ENCODE measurements at places on chromosomes 11 and 22.
A peak's percentile ranks its signal among the peaks of the same experiment; 100 is the strongest.

GRCh38 chr22:17307566-17307965 lies 61.7 kb upstream of the CECR2 start:
- no peak for DNase-seq

DNA sequence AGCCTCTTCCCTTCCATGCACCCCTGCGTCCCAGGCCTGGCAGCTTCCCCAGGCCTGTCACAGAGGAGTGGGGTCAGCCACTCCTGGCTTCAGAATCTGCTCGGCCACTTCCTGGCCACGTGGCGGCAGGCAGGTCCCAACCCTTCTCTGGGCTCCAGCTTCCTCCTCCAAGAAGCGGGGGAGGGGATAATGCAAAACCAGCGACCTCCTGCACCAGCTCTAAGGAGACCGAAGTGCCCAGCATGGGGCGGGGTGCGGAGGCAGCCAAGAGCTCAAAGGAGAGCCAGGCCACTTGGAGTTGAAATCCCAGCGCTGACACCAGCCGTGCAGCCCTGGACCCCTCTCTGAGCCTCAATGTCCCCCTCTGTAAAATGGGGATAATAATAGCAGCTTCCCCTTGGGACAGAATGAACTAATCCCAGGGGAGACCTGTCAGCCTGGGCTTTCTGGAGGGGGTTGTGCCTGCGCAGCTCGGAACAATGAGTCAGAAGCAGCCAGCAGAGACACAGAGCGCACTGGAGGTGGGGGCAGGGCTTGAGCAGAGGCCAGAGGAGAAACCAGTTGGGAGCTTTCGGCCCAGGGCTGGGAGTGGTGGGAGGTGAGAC lies 22.8 kb upstream of the PICK1 start:
- peak; percentile 89 for DNase-seq

GRCh38 chr22:45678961-45679912 lies 7.6 kb downstream of the ATXN10 start:
- no peak for DNase-seq

GRCh38 chr11:75063741-75064314 lies 32.8 kb downstream of the OR2AT4 start:
- DNase-seq, result no peak

GRCh38 chr22:19113429-19113828 lies 8.8 kb downstream of the DGCR2 start:
- DNase-seq, result no peak

- DNase-seq, result no peak
These were observed 35.1 kb downstream of the TP53I11 start for GRCh38 chr11:44915621-44916020.

DNA sequence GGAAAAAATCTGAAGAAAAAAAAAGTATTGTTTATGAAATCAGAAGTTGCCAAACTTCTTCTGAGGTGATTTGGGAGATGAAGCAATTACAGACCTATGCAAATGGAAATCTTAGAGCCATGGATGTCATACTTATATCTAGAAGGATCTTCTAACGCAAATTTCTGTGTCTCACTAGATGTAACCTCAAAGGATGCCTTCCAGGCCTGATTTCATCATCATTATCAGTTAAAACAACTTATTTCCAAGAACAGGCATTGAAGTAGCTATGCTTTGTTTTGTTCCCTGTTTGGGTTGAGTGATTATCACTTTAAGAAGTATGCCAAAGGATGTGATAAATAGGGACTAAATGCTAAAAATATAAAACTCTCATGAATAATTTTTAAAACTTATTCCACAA lies 43.9 kb upstream of the ANGPTL5 start:
- no peak for DNase-seq

DNA sequence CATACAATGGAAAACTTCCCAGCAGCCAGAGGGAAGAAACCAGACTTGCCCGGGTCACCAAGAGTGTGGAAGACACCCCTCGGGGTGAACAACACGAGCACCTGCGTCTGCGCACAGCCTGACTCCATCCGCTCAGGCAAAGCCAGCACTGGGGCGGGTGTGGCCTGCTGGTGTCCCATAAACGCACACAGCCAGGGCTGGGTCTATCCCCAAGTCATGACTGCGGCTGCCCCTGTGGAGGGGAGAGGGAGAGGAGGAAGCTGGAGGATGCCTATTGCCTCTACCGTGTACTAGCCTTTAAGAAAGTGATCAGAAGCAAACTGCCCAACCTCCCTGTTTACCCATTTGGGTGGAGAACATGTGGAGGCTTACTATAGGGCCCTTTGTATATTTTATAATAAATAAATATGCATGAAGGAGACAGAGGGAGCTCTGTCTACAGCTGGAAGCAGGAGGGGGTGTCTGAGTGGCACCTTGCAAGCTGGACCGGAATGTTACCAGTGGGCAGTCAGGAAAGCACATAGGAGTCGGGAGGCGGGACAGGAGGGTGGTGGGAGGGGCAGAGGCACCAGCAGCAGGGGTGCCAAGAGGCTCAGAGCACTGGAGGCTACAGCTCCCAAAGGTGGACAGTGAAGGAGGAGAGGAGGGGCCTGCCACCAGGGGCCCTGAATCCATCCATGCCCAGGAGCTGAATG lies 79.6 kb downstream of the PHF21B start:
- no peak for DNase-seq

DNA sequence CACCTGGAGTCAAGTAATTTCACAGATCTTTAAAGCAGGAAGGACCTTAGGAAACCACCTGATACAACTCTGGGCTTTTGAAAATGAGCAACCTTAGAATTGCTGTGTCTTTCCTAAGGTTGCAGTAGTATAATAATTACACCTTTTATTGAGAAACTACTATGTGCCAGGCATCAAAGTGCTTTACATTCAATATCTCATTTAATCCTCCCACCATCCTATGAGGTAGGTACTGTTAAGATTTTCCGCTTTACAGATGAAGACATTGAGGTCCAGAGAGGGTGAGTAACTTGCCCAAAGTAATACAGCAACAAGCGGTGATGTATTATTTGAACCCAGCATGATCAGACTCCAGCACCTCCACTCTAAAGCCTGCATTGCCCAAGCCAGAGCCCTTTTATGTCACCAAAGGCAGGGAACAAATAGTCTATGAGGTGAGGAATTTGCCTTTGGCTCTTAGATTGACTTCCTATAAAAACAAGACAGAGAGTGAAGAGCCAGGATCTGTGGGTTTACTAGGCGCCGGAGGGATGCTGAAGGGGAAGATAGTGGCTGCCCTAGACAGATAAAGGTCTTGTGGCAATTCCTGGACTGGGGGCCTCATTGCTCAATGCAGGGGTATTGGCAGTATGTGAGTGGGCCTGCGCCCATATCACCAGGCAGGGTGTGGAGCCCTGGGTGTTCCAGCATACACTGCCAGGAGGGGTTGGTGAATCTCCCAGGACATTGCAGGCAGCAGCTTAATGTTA lies 157.1 kb downstream of the FBXO7 start:
- no peak for DNase-seq

GRCh38 chr22:26588729-26589366 lies 1.1 kb downstream of the TPST2 start:
- no peak for DNase-seq

GRCh38 chr11:101346591-101346990 lies 217.0 kb upstream of the PGR start:
- no peak for DNase-seq

DNA sequence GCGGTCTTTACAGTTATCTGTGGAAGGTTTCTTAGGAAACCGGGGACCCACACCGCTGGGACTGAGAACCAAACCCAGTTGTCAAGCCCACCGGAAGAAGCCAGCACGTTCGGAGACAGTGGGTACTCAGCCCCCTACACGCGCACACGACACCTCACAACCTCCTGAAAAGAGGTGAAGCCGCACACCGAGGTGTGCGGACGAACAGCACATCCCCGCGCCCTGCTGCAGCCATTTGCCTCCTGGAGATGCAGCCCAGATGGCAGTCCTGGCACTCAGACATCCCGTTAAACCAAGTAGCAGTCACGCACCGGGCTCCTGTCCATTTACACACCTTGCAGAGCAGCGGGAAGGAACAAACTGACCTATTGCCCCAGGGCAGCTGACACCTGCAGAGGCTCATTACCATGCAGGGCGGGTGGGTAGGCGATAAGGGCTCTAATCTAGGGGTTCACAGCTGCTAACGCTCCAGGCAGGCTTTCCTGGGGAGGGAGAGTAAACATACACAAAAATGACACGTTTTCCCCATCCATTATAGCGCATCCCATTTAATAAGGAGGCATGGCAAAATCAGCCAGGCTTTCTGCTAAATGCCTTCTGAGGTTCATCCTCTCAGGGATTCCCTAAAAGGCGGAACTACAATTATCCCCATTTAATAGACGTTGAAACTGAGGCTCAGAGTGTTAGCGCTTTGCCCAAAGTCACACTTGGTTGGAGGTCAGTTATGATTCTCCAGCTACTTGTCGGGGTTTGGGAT lies 864 bp upstream of the EHBP1L1 start:
- no peak for DNase-seq

DNA sequence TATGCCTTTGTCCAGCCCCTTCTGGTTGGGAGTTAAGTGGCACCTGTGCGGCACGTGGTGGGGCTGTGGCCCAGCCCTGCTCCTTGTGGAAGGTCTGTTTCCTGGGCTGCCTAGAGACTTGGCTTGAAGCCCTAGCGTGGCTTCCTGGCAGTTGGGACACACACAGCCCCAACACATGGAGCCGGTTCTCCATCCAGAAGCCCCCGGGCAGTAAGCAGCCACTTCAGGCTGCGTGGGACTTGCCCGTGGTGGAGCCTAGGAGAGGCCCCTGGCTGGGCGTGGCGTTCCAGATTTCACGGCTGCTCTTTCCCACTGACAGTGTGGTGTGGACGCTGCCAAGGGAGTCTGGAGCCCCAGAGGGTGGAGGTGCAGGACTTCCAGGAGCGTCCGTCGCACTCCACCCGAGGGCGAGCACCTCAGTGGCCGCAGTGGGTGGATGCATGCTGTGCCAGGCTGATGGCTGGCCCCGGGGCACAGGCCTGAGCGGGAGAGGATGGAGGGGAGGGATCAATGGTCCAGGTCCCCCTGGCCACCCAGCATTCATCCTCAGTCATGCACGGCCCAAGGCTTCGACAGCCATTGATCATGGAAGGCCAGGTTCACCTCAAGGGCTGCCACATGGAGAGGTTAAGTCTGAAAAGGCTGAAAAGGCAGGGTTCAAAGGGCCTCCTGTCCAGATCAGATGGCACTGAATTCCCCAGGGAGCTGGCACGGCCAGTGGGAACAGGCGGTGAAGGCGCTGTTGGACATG lies 9.3 kb downstream of the CCND1 start:
- no peak for DNase-seq

DNA sequence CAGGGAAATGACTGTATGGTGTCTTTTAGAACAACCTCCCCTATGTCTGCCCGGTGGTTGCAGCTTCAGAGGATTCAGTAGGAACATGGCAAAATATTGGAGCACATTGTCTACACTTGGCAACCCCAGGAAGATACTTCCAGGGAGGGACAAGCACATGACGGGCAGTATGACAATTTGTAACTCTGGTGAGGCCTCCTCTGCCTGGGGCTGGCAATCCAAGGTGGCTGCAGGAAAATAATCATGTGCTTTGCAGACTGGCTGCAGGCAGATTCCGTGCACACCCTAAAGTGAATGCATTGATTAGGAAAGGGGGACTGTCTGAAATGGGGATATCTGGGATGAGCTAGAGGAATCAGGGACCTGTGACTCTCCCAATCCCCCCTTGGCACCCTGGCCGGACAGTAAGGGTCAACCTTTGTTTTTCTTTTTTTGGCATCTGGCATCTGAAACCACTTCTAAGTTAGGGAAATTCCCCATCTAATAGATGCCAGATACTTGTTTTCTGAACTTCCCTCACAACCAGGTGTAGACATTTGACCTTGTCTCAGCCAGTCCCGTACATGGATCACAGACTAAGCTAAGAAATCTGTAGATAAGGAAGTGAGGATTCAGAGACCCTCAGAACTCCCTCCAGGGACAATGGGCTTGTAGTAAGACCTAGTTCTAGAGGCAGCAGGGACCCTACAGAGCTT lies 10.5 kb upstream of the PHOX2A start:
- DNase-seq, result no peak

GRCh38 chr22:23715806-23716375 lies 25.1 kb downstream of the RGL4 start:
- no peak for DNase-seq

- no peak for DNase-seq
These were observed 1.2 kb downstream of the C2CD2L start for GRCh38 chr11:119108146-119108856.

GRCh38 chr11:42524534-42525227 lies 787.1 kb upstream of the API5 start:
- DNase-seq, result peak; percentile 54

GRCh38 chr11:47257517-47258316 lies at the start of gene NR1H3:
NR1H3 (plus strand) TSS chr11:47257996; CDS start chr11:47259217, 1,221 bp downstream.
- peak; percentile 71 for DNase-seq

- DNase-seq, result no peak
These were observed 4.6 kb upstream of the KCNJ5 start for GRCh38 chr11:128886406-128887124.

DNA sequence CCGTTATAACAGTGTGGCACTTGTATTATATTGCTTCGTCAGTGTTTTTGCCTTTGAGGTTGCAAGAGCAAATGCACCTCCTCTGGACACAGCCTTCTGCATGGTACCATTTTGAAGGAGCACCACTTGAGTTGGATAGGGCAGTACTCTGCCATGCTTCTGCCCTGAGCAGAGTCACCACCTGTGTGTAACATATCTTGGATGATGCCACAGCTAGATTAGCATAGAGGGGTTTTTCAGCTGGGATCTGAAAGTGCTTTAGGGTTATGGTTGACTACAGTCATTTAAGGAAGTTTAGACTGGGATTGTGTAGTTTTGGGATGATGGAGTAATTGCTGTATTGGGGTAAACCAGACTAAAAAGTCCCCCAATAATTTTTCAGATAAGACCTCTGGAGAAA lies 78.8 kb downstream of the PPP6R3 start:
- DNase-seq, result no peak

DNA sequence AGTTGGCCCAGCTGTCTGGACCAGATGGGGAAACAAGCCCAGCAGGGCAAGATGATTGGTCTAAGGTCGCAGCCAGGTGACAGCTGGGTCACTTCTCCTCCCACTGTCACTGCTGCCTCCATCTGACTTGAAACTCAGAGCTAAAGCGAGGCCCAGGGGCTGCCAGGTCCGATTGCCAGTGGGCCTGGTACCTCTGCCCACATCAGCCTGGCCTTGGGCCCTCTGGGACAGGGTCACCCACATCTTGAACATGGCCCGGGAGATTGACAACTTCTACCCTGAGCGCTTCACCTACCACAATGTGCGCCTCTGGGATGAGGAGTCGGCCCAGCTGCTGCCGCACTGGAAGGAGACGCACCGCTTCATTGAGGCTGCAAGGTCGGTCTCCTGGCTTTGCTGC lies 5.8 kb downstream of the SSH3 start:
- no peak for DNase-seq

DNA sequence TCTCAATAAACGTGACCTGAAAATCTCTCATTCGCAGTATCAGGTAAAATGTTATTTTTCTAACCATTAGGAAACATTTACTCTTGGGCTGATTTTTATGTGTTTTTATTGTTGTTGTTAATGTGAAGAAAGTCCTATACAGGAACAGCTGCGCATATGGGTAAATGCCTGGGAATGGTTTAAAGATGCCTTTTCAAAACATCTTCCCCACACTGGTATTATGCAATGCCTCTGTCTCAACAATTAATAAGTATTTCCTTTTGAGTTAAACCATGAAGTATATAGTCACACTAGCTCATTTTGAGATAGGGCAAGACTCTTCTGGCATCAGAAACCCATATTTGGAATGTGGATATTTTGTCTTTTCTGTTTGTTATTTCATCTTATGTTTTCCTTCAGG lies 13.7 kb upstream of the LIN7C start:
- no peak for DNase-seq

GRCh38 chr11:33467966-33468365 lies 210.8 kb downstream of the HIPK3 start:
- no peak for DNase-seq

GRCh38 chr11:94211261-94211830 lies 82.7 kb downstream of the PANX1 start:
- DNase-seq, result no peak

Data from adrenal gland (tissue), 19 donors.